ENCODE measurements at places on chromosomes 2 and 18.

GRCh38 chr2:8615576-8616281 lies 66.1 kb upstream of the ID2 start:
- DNase-seq: no peak

- DNase-seq: no peak
These were observed 340.8 kb upstream of the SPHKAP start for GRCh38 chr2:228522276-228522675.

DNA sequence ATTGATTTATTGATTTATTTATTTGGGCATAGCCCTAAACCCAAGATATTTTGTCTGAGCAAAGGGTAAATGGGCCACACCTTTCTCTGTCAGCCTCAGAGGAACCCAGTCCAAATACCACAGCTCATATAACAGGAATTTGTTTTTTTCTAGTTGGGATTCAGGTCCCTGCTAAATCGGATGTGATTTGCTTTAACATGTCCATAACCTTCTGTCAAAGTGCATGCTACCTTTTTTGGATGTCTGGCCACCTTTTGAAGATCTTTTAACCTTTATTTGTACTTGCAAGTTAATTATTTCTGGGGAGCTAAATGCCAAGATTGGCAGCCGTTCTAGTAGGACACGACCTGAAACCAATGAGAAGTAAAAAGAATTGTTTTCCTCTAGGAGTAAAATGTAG lies 303.2 kb upstream of the UBE2E3 start:
- DNase-seq: no peak

GRCh38 chr2:17628349-17629261 lies 88.1 kb downstream of the VSNL1 start:
- DNase-seq: no peak

DNA sequence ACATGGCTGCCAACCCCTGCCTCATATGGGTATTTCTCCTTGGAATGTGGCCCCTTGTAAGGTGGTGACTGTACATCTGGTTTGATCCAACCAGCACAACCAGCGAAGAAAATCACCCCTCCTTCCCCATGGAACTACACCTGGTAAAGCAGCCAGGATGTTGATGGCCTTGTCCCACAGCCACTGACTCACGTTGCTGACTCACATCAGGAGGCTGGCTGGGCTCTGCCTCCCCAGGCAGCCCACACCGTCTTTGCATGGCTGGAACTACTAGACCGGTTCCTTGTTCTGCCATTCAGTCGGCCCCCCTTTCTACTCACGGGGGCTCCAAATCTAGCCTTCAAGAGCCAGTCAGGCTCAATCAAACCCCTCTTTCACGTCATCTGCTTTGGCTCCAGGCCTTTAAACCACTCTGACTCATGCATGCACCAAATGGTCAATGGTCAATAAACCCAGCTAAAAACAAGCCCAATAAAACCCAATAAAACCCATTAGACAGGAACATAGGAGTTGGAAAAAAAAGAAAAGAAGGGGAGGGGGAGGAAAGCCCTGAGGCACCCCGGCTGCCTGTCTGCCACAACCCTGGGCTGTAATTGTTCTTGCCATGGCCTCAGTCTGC lies 114.8 kb downstream of the PLB1 start:
- no peak for DNase-seq

DNA sequence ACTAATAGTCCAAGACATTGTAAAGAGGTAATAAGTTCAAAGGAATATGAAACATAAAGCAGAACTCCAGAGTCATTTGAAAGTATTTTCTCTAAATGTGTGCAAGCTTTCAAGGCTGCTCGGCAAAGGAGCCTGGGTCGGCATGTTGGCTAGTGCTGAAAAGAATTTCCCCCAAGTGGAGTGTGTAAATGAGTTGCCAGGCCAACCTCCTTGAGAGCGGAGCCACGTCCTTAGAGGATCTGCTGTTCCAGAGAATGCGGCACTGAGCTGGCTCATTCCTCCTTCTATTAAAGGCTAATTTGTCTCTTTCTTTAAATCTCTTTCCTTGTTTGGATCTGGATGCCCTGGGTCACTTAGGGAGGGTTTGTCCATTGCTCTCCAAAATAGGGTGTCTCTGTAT lies 127.5 kb downstream of the RDH14 start:
- no peak for DNase-seq

- DNase-seq: no peak
These were observed 293.9 kb upstream of the ERBB4 start for GRCh38 chr2:212832211-212833195.

- DNase-seq: no peak
These were observed 206.4 kb upstream of the SMAD2 start for GRCh38 chr18:48136827-48137373.

GRCh38 chr2:96541398-96542152 lies 5.0 kb downstream of the ARID5A start:
- no peak for DNase-seq

DNA sequence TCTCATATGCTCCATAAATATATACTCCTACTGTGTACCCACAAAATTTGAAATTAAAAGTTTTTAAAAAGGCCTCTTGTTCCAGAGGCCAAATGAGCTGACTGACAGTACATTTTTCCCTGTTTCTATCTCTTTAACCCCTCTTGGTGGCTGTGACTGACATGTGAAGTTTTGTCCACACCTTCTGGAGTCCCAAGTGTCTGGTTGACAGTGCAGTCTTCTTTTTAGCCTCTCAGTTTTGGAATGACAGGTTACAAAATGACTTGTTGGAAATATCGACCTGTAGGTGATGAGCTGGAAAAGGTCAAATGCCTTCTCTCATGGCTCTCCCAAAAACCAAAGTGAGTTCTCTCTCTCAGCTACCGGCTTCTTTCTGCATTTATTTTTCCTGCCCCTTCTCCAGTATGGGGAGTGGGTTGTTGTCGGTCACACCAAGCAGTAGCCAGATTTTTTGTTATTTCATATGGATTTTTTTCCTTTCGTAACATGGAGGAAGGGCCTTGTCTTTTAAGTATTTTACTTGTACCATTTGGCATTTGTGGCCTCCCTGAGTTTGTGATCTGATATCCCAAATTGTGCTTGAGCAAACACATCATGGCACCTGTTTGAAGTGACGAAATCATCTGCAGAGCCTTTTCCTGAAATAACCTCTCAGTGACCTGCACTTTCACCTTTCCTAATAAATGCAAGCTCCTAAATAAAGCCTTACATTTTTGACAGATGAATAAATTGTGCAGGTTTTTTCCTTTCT lies 143.9 kb downstream of the ESCO1 start:
- no peak for DNase-seq

GRCh38 chr18:50928551-50928950 lies 39.3 kb upstream of the ELAC1 start:
- DNase-seq: no peak

DNA sequence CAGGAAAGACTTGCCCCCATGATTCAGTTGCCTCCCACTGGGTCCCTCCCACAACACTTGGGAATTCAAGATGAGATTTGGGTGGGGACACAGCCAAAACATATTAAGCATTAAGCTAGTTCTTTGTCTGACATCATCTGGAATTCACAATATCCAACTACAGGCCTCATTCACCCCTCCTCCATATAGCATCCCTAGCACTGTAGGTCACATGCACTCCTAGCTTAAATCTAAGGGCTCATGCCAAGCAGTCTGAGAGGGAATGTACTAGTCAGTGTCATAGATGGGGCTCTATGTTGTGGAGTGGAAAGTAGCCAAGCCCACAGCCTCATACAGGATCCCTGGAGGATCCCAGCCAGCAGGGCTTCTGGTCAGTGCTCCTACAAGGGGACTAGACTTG lies 92.1 kb downstream of the IRS1 start:
- DNase-seq: no peak

GRCh38 chr2:9483107-9483506 lies 8.8 kb downstream of the IAH1 start:
- no peak for DNase-seq

DNA sequence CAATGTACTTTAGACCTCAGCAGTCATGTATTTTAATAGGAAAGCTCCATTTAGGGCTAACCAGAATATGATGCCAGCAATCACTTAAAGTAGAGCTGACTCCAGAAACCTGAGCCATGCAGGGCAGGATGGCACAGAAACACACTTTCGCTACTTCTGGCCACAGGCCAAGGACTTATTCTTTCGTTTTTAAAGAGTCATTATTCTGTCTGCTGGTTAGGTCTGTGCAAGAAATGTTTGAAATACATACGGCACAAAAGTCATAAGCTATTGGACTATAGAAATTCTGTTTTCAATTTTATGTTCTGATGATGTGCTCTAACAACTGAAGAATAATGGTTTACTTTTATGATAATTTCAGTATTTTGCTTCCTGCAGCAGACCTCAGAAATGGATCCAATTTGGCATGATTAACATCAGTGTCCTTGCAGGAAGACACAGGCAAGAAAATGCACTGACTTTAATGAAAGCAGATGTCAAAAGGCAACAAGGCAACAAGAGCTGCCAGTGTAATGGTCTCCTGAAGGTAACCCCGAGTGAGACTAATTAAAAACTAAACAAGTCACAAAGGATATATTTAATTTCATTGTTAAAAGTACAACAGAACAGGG lies 114.4 kb upstream of the CHRNA1 start:
- no peak for DNase-seq

All from activated CD8-positive, alpha-beta memory T cell treated with anti-CD3 and anti-CD28 coated beads for 24 hours (primary cell).